Neural progenitor cell (in vitro differentiated cells): ENCODE measurements at places on chromosomes 1 and 21.

DNA sequence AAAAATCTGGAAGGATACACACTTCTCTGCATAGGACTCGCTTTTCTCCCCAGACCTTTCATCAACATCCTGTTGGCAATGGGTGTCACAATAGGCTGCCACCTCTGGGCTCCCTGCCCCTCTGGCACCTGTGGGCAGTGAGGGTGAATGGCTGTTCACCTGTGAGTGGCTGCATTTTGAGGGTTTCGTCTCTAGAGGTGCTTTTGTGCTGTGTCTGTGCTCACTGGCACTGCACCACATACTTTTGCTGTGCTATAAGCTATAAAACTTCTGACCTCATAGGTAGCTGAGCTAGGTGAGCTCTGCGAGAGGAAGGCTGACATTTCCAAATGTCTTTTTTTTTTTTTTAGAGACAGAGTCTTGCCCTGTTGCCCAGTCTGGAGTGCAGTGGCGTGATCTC is 35.9 kb downstream of the SLC30A1 start:
- no peak for DNase-seq

GRCh38 chr1:155932487-155932886 is 1.7 kb downstream of the KHDC4 start:
- DNase-seq, result no peak

GRCh38 chr1:221678014-221678413 is 63.9 kb downstream of the DUSP10 start:
- no peak for DNase-seq

- DNase-seq, result no peak
Measured at GRCh38 chr1:65064981-65065380, 83.0 kb upstream of the AK4 start.

GRCh38 chr1:26932531-26932930 is 11.0 kb downstream of the NUDC start:
- no peak for DNase-seq

- DNase-seq, result no peak
Measured at GRCh38 chr21:22351076-22351475, 1352.9 kb downstream of the NCAM2 start.

DNA sequence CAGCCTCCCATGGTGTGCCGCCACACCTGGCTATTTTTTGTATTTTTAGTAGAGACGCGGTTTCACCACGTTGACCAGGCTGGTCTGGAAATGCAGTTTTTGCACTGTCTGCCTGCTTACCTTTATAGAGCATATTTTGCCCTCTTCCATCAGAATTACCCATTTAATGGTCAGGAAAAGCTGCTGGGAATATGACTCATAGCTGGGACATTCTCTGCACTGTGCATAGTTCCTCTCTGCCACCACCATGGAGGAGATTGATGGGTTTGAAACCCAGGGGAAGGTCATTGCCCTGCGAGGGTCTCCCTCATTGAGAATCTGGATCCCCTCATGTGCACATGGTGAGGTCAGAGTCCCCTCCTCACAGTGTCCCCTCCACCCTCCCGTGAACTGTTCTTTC is 32.1 kb downstream of the MX1 start:
- DNase-seq, result no peak

- no peak for DNase-seq
Measured at GRCh38 chr1:79376106-79376505, 369.6 kb upstream of the ADGRL4 start.

GRCh38 chr21:21631961-21632360 is 633.8 kb downstream of the NCAM2 start:
- DNase-seq, result no peak

GRCh38 chr1:171743081-171743870 is 1.4 kb upstream of the VAMP4 start:
- DNase-seq, result no peak

- DNase-seq, result no peak
Measured at GRCh38 chr1:21861602-21862429, 49.8 kb downstream of the LDLRAD2 start.

GRCh38 chr1:185441605-185442004 is 124.6 kb upstream of the IVNS1ABP start:
- no peak for DNase-seq

GRCh38 chr1:240018617-240019016 is 73.1 kb upstream of the FMN2 start:
- DNase-seq, result no peak

- DNase-seq, result no peak
Measured at GRCh38 chr1:158049853-158050252, 56.4 kb downstream of the KIRREL1 start.

- no peak for DNase-seq
Measured at GRCh38 chr1:234409328-234409727, 36.1 kb downstream of the COA6 start.

- DNase-seq, result peak; percentile 44
Measured at GRCh38 chr1:107964336-107965109, 457 bp downstream of the VAV3 start.

DNA sequence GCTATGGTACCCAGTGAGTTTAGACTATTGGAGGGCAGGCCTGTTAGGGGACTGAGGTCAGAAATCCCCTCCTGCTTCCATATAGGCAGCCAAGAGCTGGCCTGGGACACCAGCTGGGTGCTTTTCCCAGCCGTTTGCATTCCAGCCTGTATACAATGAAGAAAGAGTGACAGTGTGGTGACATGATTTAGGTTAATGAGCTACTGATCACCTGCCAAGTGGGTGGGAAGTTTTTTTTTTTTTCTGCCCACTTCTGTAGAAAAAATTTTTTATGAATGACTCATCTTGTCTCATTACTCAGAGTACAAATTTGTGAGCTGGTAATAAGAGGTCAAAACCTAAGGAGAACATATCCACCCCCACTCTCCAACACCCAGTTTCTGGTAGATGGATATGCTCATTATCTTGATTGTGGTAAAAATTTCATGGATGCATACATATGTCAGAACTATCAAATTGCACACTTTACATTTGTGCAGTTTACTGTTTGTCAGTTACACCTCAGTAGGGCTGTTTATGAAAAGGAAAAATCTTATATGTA is 16.4 kb upstream of the CGN start:
- DNase-seq, result peak; percentile 68

DNA sequence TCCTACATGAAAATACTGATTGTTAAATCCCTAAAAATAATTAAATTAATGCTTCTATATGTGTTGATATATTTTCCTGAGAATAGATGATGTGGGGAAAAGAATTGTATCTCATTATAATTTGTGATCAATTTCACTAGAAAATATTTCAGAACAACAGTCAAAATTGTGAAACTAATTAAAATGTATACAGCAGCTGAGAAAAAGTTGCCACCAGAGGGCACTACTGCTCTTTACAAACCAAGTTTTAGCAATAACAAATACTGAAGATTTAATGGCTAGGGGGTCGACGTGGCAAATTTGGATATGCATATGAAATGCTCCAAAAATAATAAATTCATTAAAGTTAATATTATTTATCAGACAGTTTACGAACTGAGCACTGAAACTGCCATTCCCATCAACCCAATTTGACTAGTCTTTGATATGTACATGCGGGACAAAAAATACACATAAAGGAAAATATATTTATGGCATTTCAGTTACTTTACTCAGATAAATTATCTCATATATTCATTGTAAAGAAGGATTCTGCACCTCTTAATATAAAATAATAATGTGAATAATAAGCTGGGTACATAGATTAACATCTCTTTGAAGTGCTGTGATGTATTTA is 96.3 kb upstream of the TMPRSS15 start:
- peak; percentile 73 for DNase-seq

DNA sequence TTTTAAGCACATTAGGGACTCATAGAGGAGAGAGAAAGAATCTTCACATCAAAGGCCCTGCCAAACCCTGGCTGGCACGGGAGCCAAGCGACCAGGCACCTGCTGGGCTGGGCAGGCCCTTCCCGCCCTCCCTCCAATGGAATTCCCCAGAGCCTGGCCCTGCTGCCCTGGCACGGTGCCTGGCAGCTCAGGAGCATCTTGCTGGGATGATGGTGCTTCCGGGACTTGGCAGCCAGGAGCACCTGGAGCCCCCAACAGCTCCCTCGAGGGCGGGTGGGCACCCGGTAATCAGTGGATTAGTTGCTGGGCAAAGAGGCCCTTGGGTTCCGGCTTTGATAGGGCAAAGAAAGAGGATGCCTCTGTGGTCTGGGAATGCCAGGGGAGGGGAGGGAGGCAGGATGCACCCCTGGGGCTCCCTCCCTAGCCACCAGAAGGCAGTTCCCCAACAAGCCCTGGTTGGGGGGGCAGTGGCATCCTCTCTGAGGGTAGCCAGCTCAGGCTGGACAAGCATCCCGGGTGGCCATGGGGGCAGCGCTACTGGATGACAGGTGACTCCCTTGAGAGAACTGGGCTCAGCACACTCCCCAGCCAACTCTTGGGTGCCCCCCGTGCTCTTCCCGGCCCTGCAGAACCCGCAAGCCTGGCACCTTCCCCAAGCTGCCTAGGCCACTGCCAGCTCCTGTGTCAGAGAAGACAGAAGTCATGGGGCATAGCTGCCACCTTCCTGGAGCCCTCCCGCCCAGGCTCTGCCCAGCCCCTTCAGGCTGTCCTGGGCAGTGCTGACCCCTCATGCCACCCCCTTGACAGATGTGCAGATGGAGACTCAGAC is 26.4 kb downstream of the KRTAP10-1 start:
- DNase-seq, result no peak

DNA sequence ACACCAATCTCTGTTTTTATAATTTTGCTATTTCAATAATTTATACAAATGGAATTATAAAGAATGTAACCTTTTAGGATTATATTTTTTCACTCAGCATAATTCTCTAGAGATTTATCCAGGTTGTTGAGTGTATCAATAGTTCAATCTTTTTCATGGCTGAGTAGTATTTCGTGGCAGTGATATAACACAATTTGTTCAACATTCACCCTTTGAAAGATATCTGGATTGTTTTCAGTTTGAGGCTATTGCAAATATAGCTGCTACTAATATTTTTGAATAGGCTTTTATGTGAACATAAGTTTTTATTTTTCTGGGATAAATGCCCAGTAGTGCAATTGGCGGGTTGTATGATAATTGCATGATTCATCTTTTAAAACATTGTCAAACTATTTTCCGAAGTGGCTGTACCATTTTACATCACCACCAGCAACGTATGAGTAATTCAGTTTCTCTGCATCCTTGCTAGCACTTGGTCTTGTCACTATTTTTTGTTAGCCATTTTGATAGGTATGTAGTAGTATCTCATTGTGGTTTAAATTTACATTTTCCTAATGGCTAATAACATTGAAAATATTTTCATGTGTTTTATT is 55.6 kb upstream of the ABCD3 start:
- no peak for DNase-seq

DNA sequence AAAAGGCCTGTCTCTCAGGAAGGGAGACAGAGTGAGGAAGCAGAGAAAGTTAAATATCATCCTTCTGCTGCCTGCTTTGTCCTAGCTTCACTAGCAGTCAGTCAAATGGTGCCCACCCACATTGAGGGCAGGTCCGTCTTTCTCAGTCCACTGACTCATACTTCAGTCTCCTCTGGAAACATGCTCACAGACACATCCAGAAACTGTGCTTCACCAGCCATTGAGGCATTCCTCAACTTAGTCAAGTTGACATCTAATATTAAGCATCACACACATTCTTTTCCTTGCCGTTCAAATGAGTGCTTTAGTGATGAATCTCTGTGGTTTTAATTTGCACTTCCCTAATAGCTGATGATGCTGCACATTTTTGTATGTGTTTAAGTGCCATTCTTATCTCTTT is 777.8 kb upstream of the PRMT6 start:
- no peak for DNase-seq

GRCh38 chr1:214857716-214858115 is 224.8 kb upstream of the KCNK2 start:
- DNase-seq, result no peak

- no peak for DNase-seq
Measured at GRCh38 chr1:24221246-24221645, 34.2 kb upstream of the IFNLR1 start.

- DNase-seq, result no peak
Measured at GRCh38 chr21:42839271-42840231, 39.8 kb downstream of the WDR4 start.

DNA sequence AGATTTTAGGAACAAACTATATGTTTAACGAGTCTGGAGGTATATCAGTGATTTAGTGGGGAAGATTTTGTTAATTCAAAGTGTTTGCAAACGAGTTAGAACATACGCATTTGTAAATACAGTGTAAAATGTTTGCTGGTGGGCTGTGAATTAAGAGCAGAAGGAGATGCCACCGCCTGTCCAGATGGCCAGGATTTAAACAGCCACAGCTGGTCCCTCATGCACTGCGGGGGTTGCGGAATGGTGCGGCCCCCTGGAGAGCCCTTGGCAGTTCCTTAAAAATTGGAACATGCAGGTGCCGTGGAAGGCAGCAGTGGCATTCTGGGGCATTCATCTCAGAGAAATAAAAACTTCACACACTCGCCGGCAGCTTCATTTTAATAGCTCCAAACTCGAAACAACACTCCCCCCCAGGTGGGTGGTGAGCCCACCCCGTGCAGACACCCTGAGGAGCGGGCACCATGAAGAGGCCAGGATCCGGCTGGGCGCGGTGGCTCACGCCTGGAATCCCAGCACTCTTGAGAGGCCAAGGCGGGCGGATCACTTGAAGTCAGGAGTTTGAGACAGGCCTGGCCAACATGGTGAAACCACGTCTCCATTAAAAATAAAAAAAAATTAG is 3.5 kb upstream of the C1orf159 start:
- no peak for DNase-seq

GRCh38 chr1:228013131-228013934 is 6.5 kb downstream of the WNT3A start:
- no peak for DNase-seq

DNA sequence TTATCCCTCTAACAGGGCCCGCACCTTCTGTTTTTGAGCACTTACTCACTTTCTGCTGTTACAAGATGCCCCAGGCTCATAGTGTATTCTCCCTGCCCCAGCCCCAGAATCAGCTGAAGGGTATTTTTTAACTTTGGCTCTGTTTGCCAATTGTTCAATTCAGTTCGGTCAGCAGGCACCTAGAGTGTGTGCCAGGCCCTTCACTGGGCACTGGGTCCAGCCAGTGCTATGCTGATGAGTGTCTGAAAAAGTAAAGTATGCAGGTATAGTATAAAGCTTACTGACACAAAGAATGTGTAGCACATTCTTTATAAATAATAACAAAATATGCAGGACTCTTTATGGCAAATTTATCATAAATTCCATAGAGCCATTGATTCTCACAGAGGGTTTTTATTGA is 35.0 kb downstream of the FHAD1 start:
- no peak for DNase-seq

DNA sequence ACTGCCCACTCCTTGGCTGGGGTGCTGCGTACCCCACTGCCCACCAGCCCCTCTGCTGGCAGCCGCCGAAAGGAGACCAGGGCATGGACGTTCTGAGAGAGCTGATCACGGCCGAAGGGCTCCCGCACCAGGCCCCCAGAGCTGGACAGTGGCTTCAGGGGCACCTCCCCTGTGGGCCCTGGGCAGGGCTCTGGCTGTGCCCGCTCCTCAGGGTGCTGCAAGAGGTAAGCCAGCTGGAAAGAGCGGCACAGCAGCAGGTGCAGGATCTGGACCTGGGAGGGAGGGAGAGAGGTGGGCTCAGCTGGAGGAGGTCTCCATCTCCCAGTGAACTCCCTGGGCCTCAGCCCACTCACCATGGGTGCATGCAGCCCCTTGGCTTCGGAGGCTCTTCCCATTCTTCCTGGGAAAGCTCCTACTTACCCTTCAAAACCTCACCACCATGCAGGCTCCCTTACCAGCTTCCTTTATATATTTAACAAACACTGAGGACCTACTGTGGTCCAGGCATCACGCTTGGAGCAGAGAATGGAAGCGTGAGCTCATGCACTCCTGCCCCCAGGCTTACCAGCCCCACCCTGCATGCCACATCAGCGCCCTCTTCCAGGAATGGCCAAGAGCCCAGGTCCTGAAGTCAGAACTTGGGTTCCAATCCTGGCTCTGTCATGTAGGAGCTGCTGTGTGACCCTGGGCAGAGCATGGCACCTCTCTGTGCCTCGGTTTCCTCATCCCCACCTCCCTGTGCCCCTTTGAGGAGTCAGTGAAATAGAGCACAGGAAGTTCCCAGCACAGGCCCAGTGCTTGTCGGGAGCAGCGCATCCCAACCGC is 6.8 kb upstream of the KIF17 start:
- DNase-seq, result no peak
